ENCODE measurements at places on chromosomes 16 and 17.

DNA sequence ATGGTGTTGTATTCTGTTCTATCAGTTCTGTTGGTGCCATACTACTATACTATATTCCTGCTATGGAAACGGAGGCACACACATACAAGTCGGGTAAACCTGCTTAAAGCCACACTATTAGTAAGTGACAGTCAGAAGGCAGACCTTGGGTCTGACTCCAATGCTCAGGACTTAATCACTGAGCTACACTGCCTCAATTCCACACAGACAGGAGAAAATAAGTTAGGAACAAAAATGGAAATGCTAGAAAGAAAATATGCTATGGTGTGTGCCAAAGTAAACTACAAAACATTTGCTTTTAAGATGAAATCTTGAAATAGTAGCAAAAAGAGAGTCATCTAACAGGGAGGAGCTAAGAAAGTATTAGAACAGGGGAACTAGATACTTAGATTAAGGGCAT, 48.1 kb downstream of the MYO1D start:
- DNase-seq: no peak

DNA sequence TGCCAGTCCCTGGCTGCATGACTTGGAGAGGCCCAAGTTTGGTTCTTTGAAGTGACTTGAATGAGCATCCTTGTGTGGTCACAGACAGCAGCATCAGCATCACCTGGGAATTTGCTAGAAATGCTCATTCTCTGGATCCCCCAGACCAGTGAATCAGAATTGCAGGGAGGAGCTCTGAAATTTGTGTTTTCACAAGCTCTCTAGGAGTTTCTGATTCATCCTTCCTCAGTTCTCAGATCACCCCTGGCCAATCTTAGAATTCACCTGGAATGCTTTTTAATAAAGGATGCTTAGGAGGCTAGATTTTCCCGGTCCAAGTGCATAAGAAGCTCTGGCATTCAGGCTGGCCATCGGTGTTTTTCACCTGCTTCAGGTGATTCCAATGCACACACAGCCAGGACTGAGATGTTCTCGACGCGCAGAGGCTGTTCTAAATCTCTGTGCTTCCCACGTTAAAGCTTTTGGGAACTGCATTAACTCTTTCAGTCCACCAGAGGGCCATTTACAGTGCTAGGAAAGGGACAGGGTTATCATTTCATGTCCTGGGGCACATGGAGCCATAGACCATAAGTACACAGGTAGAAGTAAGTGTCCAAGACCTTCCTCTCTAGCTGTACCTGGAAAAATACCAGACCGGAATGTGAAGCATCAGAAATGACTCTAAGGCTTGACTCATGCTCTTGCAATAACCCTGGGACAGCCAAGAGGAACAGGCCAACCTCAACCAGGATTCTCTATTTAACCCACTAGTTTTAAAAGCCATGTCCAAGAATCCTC, 85.7 kb upstream of the XYLT1 start:
- DNase-seq: peak; percentile 5

DNA sequence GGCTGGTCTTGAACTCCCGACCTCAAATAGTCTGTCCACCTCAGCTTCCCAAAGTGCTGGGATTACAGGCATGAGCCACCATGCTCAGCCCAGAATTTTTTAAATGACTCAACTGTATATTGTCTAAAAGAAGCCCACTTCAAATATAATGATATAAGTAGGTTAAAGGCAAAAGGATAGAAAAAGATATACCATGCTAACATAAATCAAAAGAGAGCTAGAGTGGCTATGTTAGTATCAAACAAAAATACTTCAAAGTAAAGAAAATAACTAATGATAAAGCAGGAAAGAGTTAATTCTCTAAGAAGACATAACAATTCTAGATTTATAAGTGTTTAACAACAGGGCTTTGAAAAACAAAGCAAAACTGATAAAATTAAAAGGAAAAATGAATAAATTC, 13.3 kb upstream of the MPO start:
- DNase-seq: no peak

GRCh38 chr17:42017866-42018200, 594 bp upstream of the DNAJC7 start:
- DNase-seq: no peak

GRCh38 chr17:61402978-61403800, 3.5 kb downstream of the TBX2 start:
- DNase-seq: no peak

- peak; percentile 94 for DNase-seq
Observed at GRCh38 chr16:71479420-71479819, 9.7 kb downstream of the ZNF19 start.

DNA sequence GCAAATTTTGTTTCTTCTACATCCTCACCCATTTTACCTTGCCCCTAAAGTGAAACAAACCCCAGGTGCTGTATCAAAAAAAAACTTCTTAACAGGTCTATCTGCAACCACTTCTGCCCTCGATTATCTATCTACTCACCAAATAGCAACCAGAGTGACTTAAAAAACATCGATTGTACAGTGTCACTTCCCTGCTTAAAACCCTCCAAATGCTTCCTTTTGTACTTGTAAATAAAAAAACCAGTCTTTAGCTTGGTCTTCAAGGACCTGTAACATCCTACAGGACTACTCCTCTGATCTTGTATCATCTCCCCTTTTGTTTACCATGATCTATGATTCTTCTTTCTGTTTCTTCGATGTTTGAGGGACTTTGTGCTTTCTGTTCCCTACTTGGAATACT, 82.7 kb upstream of the CORO6 start:
- no peak for DNase-seq

DNA sequence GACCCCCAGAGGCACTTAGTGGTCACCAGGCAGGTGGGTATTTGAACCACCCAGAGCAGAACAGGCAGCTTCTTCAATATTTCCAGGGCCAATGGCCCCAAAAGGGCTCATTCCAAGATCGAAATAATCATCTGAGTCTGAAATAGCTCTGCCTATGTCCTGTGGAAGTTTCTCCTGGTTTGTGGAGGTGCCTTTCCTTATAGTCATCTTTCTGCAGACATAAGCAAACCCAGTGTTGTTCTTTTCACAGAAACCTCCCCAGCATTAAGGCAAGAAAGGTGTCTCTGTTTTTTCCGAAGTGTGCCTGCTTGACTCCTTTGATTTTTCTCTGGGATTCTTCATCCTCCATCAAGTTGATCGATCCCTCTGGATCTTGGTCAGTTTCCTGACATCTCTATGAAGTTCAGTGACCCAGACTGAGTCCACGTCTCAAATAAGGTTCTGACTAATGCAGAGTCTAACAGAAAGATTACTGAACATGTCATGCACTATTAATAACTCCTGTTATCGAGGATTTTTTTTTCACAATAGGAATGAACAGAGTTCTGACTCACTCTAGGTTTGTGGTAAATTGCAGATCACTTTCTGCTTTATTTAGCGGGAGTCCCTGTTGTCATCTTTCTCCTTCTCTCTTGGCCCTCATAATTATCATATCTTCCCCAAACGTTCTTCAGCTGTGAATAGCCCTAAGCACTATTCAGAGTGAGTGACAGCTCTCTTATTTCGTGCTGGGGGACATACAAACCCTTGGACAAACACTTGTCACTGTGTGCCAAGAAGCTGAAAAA, 1.5 kb downstream of the LRRC3C start:
- no peak for DNase-seq

- no peak for DNase-seq
Observed at GRCh38 chr16:1781758-1782407, 488 bp downstream of the SPSB3 start.

DNA sequence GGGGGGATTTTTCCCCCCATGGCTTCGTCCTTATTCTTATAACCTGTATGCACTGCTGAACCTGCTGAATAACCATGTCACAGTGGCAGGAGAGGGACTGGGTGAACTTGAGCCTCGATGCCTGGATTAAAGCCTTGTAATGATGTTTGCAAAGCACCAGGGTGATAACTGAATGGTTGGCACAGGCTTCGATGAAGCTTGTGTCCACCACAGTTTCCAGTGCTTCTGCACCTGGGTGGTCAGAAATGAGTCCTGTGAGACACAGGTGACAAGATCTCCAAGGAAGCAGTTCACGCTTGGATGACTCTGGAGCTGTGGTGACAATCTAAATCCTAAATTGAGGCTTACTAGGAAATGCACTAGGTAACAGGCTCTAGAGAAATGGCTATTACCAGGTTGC, 729.3 kb downstream of the MAF start:
- DNase-seq: no peak

- no peak for DNase-seq
Observed at GRCh38 chr17:10638151-10638550, 19.0 kb downstream of the MYH3 start.

DNA sequence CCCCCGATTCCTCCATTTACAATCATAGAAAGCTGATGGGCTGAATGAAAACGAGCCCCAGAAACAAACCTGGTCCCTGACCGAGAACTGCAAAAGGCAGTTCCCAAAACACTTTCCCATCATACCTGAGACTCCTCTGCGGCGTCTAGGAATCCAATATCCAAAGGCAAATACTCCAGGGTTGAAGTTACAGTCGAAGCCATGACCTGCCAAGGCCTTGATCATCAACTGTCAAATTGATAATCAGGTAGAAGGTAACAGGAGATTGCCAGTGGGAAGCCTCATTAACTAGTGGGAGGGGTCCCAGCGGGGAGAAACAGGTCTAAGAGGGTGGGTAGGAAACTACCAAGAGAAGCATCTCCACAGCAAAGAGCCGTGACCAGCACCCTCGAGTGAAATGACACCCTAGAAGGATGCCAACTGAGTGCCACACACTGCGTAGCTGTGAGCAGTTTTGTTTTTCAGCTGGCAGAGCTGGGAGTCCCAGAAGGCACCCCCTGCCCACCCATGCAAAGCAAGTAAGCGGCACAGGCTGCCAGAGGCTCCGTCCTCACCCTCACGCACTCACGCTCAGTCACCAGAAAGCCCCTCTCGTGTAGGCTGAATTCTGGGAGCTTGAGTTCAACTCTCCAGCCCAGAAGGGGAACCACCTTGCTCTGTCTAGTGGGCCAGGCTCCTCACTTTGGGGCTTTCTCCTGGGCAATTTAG, 146.1 kb downstream of the GAS7 start:
- no peak for DNase-seq

DNA sequence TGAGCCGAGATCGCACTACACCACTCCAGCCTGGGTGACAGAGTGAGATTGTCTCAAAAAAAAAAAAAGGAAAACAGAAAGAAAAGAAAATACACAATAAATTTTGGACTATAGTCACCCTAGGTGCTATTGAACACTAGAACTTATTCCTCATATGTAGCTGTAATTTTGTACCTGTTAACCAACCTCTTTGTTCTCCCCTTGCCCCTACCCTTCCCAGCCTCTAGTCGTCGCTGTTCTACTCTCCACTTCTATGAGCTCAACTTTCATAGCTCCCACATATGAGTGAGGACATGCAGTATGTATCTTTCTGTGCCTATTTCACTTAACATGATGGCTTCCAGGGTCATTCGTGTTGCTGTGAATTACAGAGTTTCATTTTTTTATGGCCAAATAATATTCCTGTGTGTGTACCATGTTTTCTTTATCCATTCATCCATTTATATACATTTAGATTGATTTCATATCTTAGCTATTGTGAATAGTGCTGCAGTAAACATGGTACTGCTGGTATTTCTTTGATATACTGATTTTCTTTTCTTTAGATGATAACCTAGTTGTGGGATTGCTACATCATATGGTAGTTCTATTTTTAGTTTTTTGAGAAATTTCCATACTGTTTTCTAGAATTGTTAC, 28.3 kb downstream of the VPS35L start:
- peak; percentile 48 for DNase-seq

- DNase-seq: no peak
Observed at GRCh38 chr16:84603940-84604339, 13.9 kb downstream of the COTL1 start.

DNA sequence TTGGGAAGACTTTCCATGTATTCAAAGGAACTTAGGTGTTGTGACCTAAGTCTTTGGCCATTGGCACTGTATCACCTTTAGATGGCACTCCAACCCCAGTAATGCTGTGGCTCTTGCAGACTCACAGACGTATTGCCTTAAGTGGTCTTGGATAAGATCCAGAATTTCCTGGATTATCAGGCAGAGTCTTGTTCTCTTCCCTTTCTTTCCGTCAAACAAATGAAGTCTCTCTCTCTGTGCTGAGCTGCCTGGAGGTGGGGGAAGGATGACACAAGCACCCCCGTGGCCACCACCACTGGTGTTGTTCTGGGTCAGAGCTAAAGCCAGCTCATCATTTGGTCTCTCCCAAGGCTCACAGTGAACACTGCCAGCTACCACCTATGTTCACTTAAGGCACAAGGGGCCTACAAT, 789.9 kb upstream of the KIF2B start:
- no peak for DNase-seq

- no peak for DNase-seq
Observed at GRCh38 chr17:78991017-78991738, 11.5 kb upstream of the LGALS3BP start.

- DNase-seq: no peak
Observed at GRCh38 chr16:46899443-46900143, 15.4 kb downstream of the GPT2 start.

DNA sequence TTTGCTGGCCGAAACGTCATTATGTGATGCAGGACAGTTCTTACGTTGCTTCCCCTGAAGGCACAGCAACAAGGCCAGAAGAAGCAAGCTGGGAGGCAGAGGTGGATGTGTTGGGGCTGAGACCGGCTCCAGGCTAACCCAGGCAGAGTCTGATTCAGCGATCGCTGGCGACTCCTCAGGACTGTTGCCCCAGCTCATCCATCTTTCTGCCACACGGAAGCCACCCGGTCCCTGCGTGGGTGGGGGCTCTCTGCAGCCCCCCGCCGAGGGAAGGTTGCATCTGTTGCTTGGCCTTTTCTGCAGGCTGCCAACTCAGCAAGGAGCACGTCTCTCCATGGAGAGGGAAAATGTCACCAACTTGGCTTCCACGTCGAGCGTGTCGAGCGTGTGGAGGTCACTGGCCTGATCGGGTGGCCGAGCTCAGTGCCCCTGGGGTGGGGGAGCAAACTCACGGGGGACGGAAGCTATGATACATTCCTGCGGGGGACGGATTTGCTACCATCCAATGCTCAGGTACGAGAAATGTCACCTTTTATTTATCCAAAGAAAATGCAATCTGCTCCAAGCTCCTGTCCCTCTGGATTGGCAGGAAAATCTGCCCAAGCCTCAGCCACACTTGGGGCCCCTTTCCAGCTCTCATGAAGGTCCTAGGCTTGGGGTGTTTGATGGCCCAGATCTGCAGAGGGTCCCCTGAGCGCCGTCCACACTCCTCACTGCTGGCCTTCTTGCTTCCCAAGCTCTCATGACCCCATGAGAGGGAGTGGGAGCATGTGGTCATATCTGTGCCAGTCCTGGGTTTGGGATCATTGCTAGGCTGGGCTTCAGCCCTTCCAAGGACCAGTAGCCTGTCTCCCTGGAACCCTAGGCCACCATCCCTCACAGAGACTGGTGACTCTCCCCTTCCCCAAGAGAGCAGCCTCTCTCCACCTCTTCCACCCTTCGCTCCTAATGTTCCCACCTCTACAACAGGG, 69.4 kb downstream of the RPH3AL start:
- no peak for DNase-seq

- DNase-seq: no peak
Observed at GRCh38 chr17:22203208-22203715, 510.9 kb downstream of the KCNJ18 start.

GRCh38 chr16:32116080-32116479, 137.0 kb upstream of the TP53TG3D start:
- no peak for DNase-seq

GRCh38 chr17:29250666-29251065, 4.0 kb downstream of the CRYBA1 start:
- DNase-seq: no peak

Measured in hematopoietic multipotent progenitor cell treated with erythropoietin and hydrocortisone succinate and interleukin-3 and kit ligand, for 17 days (in vitro differentiated cells).